ENCODE measurements at places on chromosomes 4 and X.
A peak's percentile ranks its signal among the peaks of the same experiment; 100 is the strongest.

GRCh38 chrX:119402588-119402987 is 3.5 kb downstream of the SLC25A43 start:
- DNase-seq, result peak; percentile 50

GRCh38 chr4:53321151-53321983 is 44.5 kb downstream of the SCFD2 start:
- DNase-seq, result peak; percentile 45

GRCh38 chr4:6987588-6987961 is 55.6 kb upstream of the TADA2B start:
- DNase-seq, result no peak

GRCh38 chrX:78375894-78376293 is 48.5 kb upstream of the CYSLTR1 start:
- DNase-seq, result peak; percentile 74

Data from hematopoietic multipotent progenitor cell treated with erythropoietin and hydrocortisone succinate and interleukin-3 and kit ligand, for 4 days (in vitro differentiated cells).